ELF-1 (cell line): ENCODE measurements at places on chromosomes 13 and 19.

- no peak for DNase-seq
Observed at GRCh38 chr13:113770937-113771336, 11.9 kb downstream of the TMEM255B start.

DNA sequence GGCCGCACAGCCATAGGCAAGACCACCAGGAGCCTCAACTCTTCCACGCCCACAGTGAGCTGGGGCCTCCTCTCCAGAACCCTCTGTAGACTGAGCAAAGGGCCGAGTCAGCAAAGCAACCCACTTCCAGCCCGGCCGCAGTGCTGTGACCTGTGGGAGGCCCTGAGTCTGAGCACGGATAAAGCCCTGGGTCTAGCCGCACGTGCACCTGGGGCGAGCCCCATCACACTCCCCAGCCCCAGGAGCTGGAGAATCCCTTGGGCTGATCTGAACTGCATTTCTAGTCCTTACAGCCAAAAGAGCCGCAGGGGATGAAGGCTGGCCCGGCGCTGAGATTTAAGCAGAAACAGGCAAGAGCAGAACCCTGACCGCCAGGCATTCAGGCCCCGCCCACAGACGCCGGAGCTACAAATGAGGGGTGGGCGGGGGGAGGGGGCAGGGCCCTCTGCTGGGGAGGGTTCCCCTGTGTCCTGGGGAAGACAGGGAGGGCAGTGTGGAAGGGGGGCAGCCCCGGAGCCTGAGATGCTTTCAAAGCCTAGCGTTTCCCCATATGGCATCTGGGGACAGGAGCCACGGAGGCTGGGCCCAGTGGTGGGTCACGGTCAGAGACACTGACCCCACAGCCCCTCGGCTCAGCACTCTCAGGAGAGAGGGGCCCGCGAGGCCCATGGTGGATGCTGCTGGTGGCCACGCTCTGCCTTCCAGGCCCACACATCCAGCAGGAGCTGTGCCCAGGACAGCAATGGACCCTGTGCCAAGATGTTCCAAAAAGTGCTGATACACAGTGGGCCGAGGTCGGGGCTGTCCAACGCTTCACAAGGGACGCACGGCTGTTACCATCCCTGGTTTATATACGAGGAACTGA, 4.9 kb downstream of the TMEM259 start:
- peak; percentile 81 for DNase-seq

- DNase-seq, result no peak
Observed at GRCh38 chr19:11587975-11588631, 9.2 kb upstream of the ZNF627 start.

DNA sequence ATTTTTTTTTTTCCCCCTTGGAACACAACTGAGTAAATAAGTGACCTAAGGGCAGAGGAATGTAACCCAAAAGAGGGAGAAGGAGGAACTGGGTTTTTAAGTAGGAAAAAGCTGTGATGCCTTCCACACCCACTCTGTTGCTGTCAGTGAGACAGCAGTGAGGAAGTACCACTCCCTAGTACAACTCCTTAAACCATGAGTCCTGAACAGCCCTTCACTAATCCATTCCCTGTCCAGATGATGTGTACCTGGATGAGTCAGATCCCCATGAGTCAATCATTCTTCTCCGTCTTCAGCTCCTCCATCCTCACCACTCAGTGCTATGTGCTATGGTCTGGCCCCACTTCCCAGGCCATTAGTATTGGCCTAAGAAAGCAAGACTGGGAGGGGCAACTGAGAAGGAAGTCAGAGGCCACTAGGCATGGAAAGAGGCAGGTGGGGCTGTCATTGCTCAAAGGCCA, 12.9 kb upstream of the CXCL17 start:
- no peak for DNase-seq

DNA sequence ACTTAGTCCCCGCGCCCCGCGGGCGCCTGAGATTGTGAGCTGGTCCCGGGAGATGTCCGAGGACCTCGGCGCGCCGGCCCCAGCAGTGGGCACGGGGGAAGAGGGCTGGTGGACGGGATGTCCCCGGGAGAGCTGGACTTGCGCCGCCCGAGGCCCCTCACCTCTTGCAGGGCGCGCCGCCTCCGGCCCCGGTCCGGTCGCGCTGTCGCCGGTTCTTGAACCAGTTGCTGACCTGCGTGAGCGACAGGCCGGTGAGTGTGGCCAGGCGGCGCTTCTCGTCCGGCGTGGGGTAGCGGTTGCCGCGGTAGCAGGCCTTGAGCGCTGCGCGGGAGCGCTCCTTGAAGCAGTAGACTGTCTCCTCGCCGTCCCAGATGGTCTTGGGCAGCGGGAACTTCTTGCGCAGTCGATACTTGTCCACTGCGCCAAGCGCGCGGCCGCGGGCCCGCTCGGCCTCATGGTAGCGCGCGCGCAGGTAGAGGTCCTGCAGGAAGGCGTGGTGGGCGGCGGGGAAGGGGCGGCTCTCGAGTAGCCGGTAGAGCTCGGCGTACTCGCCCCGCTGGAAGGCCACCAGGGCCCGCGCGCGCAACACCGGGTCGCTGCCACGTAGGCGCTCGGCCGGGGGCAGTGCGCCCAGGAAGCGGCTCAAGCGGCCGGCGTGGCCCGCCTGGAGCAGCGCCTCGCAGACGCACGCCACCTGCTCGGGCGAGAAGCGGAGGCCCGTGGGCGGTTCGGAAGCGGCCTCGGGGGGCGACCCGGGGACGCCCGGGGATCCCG, 984 bp downstream of the SIX5 start:
- DNase-seq, result peak; percentile 80

GRCh38 chr19:15936950-15937349, 2.6 kb upstream of the CYP4F11 start:
- DNase-seq, result no peak

- no peak for DNase-seq
Observed at GRCh38 chr13:98886587-98887230, 91.2 kb downstream of the DOCK9 start.

- DNase-seq, result peak; percentile 88
Observed at GRCh38 chr13:106533101-106533942, 2.1 kb downstream of the EFNB2 start.

DNA sequence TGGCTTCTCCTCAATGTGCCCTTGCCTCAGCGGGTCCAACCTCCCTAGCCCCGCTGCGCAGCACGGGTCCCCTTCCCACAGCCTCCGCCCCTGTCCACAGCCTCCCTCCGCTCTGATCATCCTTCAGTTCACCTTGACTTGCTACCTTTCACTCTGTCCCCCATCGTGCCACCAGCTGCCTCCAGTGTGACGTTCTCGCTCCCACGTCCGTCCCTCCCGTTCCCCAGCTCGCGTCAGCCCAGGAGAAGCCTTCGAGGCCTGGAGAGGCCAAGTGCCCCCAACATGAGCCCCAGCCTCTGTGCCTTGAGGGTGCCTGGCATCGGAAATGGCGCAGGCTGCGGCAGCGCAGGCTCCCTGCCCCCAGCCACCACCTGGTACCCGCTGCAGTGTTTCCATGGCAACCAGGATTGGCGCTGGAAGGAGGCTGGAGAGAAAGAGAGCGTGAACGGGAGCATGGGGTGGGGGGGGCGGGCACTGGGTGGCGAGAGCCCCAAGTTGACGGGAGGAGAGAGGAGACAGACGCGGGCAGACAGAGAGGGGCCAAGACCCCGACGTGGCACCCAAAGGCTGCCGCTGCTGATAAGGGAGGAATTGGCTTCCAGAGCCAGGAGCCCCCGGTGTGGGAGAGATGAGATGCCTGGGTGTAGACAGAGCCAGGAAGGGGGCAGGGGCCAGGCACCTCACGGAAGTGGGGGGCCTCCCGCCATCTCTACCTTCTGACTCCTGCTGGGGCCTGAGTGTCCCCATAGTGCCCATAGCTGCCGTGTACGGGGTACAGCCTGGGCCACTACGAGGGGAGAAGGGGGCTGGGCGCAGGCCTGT, 844 bp upstream of the ASPDH start:
- no peak for DNase-seq
